NCI-H1930 (cell line): ENCODE measurements at places on chromosomes 5 and 9.

DNA sequence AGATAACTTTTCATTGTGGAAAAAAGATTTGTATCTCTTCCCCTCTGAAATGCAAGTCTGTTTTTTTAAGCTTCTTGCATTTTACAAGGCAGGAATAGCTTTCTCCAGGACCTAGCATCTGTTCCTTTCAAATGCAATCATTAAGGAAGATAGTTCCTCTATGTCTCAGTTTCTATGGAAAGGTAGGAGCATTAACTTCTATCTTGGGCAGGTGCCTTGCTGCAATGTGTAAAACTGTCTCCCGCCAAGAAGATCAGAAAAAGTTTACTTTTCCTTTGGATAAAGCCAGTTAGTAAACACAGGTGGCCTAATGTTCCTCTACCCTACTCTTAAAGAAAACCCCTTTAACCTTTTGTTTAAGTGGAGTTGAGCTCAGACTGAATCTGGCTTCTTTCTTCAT is 560.6 kb upstream of the CYLC2 start:
- no peak for DNase-seq

DNA sequence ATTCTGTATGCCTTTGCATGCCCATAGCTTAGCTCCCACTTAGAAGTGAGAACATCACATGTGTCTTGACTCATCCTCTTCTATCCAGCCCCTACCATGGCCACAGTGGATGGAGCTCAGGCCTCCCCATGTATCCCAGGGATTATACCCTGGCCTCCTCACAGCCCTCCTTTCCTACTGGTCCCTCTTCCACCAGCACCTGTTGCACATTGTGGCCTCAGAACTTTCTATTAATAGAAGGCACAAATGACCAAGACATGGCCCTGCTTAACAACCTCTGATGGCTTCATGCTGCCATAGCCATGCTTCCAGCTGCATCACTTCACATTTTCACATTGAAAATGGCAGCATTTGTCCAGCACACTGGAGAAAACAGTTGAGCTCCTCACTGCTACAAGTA is 315.4 kb downstream of the CDK5RAP2 start:
- DNase-seq: no peak

DNA sequence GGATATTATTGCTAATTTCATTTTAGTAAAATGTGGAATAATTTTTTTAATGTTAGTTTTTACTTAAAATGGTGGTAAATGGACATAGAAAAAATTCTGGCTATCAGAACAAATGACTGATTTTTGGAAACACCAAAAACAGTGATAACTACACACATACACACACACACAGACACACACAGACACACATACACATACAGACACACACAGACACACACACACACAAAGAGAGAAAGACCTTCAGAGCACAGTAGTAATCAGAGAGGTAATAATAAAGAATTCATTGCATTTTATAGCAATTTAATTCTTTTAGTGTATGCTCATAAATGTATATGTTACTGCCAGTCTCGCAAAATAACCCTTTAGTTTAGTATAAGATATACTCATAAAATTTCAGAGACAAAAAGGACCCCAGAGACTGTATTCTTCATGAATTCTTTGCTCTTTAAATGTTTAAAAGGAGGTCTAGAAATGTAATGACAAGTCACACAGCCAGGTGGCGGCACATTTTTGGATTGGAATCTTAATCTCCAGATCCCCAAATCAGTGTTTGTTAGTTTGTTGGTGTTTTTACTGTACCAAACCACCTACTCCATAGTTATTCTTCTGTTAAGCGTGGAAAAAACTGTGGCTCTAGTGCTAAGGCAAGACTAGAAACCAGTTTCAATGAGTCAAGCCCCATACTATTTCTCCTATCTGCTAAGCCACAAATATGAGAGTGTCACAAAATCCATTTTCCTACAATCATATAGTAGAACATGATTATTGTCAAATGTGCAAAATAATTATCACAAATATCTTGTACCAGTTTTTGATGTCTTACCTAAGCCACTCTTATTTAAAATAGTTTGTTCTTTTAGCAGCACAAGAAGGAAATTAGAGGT is 109.9 kb downstream of the EDIL3 start:
- no peak for DNase-seq

GRCh38 chr9:126131066-126132010 is 195.3 kb upstream of the MVB12B start:
- DNase-seq: no peak

- DNase-seq: no peak
Observed at GRCh38 chr5:100697970-100698369, 162.8 kb downstream of the FAM174A start.

DNA sequence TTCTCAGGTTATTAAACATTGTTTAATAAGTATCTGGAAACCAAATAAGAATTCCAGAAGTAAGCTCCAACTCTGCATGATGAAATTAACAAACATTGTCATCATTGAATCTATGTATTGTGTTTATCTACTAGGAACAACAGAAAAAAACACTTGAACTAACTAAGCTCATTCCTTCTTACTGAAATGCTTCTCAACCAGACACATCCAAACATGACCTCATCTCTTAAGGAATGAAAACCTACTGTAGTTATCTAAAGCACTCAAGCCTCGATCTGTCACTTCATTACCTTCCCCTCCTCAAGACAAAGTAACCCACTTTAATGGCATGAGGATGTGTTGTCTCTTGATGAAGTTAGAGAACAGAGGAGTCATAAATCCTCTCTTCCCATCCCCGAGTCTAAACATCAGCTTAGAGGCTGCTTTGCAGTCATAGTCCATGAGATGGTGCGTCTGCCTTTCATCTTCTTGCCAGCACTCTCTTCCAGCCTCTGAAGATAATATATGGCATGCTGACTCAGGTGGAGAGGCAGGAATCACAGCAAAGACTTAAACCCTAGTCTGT is 86.5 kb downstream of the CEMIP2 start:
- DNase-seq: no peak

DNA sequence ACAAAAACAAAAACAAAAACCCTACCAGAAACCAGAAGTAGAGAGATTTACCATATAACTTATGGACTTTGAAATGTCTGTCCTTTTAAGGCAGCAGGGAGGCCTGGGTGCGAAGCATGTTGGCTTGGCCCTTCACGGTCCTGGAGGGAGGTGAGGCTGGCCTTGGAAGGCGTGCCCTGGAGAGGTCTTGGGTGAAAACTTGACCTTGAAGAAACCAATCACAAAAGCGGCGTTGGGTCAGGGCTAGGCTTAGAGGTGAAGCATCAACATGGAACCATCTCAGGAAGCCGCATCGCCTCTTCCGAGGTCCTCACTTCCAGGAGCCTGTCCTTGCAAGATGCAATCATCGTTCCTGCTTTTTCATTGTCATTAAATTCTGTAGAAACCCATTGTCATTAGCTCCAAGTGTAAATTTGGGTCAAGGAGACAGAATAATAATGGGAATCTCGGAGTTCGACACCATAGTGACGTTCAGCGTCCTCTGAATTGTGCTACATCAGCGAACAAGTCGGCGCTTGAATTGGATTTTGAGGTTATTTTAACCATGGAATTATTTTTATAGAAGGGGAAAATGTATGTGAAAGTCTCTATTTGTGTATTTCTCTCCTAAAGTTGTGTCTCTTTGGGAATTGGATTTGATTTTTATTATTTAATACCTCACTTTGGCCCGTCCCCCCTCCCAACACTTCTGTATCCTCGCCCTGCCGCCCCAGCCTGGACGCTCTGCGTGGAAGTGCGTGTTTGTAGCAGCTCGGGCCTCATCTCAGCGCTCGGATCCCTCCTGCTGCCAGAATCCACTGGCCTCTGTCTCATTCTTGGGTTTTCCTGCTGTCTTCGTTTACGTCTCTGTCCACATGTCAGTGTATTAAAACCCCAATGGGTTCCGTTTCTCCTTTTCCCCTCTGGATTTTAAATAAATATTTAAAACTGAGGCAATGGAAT is 11.1 kb upstream of the ORM1 start:
- no peak for DNase-seq

DNA sequence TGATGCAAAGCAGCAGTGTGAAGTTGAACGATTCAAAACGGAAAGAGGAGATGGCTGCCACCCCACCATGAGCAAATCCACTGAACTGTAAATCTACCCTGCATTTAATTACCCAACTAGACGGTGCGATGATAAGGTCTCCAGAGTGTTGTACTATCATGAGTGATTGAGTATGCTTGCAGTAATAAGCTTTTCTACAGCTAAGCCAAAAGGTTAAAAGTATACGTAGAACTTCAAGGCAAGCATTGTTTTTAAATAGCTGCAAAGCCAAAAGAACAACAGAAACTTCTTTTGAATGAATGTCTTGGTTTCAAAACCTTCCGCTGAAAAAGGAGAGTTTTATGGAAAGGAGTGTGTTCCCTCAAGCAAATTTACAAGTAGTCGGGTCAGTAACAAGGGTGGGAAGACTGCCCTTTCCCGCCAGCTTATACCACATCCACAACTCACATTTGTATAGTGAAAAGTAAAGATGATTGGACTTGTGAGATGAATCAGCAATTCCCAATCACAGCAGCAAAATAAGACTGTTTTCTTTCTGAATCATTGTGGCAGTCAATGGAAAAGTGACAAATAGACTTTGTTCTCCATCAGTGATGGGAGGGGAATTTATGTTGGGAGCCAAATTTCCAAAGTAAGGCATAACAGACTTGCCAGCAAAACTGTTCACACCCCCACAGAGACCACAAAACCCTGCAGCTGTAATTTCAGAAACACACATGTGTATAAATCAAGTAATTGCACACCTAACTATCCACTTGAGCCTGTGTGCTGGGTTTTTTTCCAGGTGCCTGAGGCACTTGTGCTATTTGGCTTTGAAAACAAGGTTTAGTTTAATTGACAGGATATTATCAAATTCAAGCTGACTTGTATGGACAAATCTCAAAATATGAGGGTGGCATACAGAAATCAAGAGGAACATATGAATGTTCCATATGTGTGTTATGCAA is 407.7 kb upstream of the GRAMD2B start:
- no peak for DNase-seq

GRCh38 chr5:21237461-21237860 is 1249.5 kb upstream of the CDH18 start:
- no peak for DNase-seq

- no peak for DNase-seq
Observed at GRCh38 chr9:109114670-109115069, 5.1 kb downstream of the TMEM245 start.

- no peak for DNase-seq
Observed at GRCh38 chr9:121372239-121373010, 2.4 kb upstream of the STOM start.

GRCh38 chr5:10446490-10446889 is 4.8 kb downstream of the ROPN1L start:
- no peak for DNase-seq

GRCh38 chr5:76604838-76605237 is 18.4 kb downstream of the F2RL2 start:
- no peak for DNase-seq

GRCh38 chr5:179607160-179607931 is 16.1 kb downstream of the HNRNPH1 start:
- no peak for DNase-seq

- DNase-seq: no peak
Observed at GRCh38 chr5:156328161-156328560, 1.2 kb downstream of the SGCD start.

DNA sequence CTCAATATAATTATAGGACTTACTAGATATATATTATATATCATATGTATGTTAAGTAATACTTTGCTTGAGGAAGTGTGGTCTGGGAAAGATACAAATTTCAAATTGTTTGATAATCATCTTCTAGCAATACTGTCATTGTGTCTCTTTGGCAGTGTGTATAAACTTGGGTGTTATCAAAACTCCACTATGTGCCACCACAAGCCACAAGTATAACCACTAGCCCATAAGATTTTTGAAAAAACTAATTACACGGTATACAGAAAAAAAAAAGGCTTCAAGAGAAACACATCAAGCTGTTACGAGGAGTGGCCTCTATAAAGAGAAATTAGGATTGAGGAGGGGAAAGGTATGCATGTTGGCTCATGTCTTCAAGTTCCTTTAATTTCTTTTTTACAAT is 44.7 kb upstream of the PCSK5 start:
- no peak for DNase-seq

GRCh38 chr9:21047281-21047691 is 15.8 kb upstream of the HACD4 start:
- DNase-seq: no peak

- DNase-seq: no peak
Observed at GRCh38 chr9:88776717-88777497, 214.4 kb upstream of the S1PR3 start.

GRCh38 chr9:126235336-126236243 is 91.0 kb upstream of the MVB12B start:
- DNase-seq: no peak

DNA sequence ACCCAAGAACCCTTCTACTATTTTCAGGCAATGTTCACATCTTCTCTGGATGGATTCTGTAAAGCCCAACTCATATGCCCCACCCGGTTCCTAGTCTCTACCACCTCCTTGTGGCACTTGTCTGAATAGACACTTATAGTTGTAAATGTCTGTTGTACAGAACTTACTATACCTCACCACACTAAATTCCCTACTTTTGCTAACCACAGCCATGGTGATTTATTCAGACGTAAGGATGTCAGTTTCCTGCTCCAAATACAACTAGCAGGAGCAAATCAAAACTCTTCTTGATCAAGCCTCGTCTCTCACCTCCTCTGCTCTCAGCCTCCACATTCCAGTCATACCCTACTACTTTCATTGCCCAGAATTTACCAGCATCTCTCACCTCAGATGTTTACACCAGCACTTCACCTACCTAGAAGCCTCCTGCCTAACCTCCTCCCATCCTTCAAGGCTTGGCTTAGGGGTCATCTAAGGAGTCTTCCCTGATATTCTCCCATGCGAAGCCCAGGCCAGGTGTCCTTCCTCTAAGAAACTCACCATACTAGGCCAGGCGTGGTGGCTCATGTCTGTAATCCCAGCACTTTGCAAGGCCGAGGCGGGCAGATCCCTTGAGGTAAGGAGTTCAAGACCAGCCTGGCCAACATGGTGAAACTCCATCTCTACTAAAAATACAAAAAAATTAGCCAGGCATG is 75.5 kb downstream of the MAPKAP1 start:
- no peak for DNase-seq

- peak; percentile 36 for DNase-seq
Observed at GRCh38 chr5:17190242-17190778, 27.1 kb upstream of the BASP1 start.

DNA sequence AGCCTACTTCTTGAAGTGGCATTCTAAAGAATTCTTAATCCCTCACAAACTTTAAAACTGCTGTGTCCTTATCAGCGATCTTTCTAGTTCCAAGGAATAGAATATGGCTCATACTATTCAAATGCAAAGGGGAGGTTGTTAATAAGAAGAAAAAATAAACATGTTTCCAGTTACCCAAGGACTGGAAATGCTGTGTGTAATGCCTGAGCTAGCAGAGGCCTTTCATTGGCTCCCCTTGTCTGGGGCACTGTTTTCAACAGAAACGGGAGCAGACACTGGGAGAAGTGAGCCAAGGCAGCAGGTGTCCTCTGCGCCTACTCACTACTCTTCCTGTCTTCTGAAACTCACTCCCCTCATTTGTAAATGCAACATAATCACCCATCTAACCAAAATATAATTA is 253.0 kb downstream of the MARCHF11 start:
- DNase-seq: no peak

GRCh38 chr5:33330992-33331391 is 109.8 kb upstream of the TARS1 start:
- no peak for DNase-seq

- DNase-seq: no peak
Observed at GRCh38 chr5:115579216-115579615, 23.1 kb downstream of the TICAM2 start.

GRCh38 chr5:138953387-138954256 is 78.5 kb upstream of the LRRTM2 start:
- DNase-seq: no peak
